Articular chondrocyte of knee joint (primary cell): ENCODE measurements at places on chromosomes 1 and 21. TPM values are rescaled to one million over a fixed set of nuclear protein-coding genes. Genes with fewer than 3 reads are reported as not detected.

Gene HUNK
- 0.11 and 0.13 TPM in 2 replicates for total RNA-seq

Gene HENMT1
- total RNA-seq, result 5.4 and 7.8 TPM in 2 replicates

Gene IL12RB2
- total RNA-seq, result under 0.01 TPM in 2 replicates

Gene FDPS
- 93.6 and 110 TPM in 2 replicates for total RNA-seq

Gene BNIPL
- 0.32 and 0.52 TPM in 2 replicates for total RNA-seq

Gene LCE1E
- total RNA-seq, result not detected in 2 replicates

Gene CASZ1
- 0.43 and 1.7 TPM in 2 replicates for total RNA-seq

Gene GPR52
- 3.3 and 4.1 TPM in 2 replicates for total RNA-seq

Gene FAM151A
- not detected in 2 replicates for total RNA-seq

Gene HSD3B1
- not detected in 2 replicates for total RNA-seq

Gene PCP4L1
- total RNA-seq, result not detected in 2 replicates
